ENCODE measurements at places on chromosomes 11 and 22. TPM values are rescaled to one million over a fixed set of nuclear protein-coding genes. Genes with fewer than 3 reads are reported as not detected.

DNA sequence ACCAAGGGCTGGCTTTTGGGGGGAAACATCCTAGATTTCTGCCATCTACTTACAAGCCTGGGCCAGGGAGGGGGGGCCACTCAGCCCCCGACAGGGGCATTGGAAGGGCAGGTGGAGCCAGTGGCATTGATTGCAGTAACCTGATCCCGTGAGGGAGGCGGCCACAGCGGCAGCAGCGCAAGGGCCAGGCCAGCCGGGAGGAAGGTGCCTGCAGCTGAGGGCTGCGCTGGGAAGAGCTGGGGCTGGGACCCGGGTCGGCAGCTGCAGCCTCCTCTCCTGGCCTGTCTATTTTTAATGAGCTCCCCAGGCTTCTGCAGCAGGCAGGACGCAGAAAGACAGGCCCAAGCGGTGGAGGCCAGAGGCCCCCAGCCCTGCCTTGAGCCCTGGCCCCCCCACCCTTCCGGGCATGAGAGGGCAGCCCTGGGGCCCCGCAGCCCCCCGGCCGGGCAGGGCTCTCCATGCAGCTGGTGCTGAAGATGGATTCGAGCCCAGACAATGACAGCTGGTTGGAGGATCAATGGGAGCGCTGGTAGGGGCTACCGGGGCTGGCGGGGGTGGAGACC is 10.6 kb downstream of the FREY1 start:
- H3K36me3 ChIP-seq: no peaks in the 10 kb centered on the region
- peaks cover 31% of the 10 kb centered on the region for H3K27me3 ChIP-seq
- peaks cover 6% of the 10 kb centered on the region for H3K4me1 ChIP-seq
- no peak for DNase-seq

DNA sequence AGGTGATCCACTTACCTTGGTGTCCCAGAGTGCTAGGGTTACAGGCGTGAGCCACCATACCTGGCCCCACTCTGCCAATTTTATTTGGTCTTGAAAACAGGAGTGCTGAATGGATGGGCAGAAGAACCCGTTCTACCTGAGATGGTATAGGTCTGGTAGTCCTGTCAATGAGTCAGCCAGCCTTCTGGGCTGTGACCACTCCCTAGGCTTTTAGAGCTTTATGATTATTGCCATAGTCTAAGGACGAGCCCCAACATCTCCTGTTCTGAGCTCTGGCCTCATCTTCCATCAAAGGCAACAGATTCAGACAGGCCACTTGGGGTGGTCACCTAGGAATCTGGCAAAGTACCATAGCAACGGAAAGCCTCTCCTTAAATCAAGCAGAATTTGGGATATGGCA is 11.5 kb downstream of the ZDHHC5 start:
- H3K27ac ChIP-seq: peak overlapping the region; percentile 33
- H3K36me3 ChIP-seq: peaks cover 21% of the 10 kb centered on the region
- DNase-seq: no peak

DNA sequence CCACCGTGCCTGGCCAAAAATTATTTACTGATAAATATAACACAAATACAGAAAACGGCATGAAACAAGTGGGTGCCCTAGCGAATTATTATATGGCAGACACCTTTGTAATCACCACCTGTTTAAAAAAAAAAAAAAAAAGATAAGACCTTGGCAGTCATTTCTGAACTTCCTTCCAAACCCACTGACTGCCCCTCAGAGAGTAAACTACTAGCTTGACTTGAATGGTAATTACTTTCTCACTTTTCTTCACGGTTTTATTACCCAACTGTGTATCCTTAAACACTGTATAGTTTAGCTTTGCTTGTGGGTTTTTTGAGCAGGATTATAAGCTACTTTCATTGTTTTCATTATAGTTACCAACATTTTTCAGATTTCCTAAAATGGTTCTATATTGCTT is 23.7 kb downstream of the SFI1 start:
- peaks cover 7% of the 10 kb centered on the region for H3K36me3 ChIP-seq
- DNase-seq: no peak
- H3K27ac ChIP-seq: no peak overlapping the region
- no peaks in the 10 kb centered on the region for H3K4me1 ChIP-seq
- no peak overlapping the region for H3K4me3 ChIP-seq

GRCh38 chr22:44071781-44072326 is 47.8 kb downstream of the PARVB start:
- H3K4me1 ChIP-seq: no peaks in the 10 kb centered on the region
- no peak overlapping the region for H3K4me3 ChIP-seq
- no peak overlapping the region for H3K27ac ChIP-seq
- DNase-seq: no peak
- no peaks in the 10 kb centered on the region for H3K27me3 ChIP-seq
- H3K36me3 ChIP-seq: no peaks in the 10 kb centered on the region

DNA sequence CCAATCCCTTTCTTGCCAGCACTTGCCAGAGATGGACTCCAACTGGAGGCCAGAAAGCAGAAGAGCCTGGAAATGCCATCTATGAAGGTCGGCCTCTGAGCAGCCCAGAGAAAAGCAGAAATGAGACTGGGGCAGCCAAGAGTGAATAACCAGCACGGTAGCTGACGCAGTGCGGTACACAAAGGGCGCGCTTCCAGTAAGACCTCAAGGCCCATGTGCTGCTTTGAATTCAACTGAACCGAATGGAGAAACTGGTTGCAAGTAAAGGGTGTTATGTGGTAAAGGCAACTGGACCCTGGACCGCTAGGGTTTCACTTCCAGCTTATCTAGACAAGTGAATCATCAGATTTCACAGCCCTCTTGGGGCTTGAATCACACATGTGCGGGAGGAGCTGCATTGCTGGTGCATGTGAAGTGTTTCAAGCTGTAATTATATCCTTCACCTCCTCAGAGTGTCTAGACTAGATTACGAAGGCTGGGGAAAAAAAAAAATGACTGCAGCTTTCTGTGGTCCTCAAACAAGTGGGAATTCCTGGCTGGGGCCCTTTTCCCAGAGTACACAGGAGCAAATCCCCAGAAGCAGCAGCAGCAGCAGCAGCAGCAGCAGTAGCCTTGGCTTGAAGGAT is 128.9 kb downstream of the CCDC34 start:
- H3K27ac ChIP-seq: no peak overlapping the region
- no peaks in the 10 kb centered on the region for H3K36me3 ChIP-seq
- H3K4me3 ChIP-seq: peak overlapping the region; percentile 45
- H3K27me3 ChIP-seq: no peaks in the 10 kb centered on the region

DNA sequence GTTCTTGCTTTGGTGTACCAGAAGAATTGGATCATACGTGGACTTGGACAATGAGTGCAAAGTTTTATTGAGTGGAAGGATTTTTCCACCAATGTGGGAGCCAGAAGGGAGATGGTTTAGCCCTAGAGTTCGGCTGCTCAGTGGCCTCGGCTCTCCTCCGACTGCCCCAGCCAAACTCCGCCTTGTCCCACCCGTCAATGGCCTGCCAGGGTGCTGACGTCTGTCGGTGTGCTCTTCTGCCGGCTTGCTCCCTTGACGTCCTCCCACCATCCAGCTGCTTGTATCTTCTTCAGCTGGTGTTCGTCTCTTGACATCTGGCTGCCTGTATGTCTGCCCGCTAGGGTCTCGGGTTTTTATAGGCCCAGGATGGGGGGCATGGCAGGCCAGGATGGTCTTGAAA is 154.8 kb downstream of the APOL5 start:
- H3K4me1 ChIP-seq: peaks cover 33% of the 10 kb centered on the region
- no peak overlapping the region for H3K27ac ChIP-seq
- peaks cover 10% of the 10 kb centered on the region for H3K36me3 ChIP-seq
- no peaks in the 10 kb centered on the region for H3K27me3 ChIP-seq

DNA sequence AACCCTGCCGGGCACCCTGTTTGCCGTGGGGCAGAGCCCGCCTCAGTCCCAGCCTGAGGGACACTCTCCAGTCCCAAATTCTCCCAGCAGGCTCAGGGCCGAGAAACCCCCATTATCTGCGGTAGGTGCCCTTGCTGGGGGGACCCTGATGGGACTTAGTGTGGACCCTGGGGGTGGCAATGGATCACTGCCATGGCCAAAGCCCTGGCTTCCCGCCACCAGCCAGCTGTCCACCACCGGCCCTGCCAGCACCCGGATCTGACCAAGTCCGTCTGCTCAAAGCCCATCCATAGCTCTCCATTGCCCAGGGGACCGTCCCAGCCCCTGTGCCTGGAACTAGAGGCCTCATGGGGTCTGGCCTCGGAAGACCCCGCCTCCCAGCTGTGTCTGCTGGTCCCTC is 24.4 kb downstream of the WNT7B start:
- peaks cover 28% of the 10 kb centered on the region for H3K27me3 ChIP-seq
- no peaks in the 10 kb centered on the region for H3K36me3 ChIP-seq
- no peak for DNase-seq
- H3K4me1 ChIP-seq: no peaks in the 10 kb centered on the region
- H3K4me3 ChIP-seq: no peak overlapping the region

DNA sequence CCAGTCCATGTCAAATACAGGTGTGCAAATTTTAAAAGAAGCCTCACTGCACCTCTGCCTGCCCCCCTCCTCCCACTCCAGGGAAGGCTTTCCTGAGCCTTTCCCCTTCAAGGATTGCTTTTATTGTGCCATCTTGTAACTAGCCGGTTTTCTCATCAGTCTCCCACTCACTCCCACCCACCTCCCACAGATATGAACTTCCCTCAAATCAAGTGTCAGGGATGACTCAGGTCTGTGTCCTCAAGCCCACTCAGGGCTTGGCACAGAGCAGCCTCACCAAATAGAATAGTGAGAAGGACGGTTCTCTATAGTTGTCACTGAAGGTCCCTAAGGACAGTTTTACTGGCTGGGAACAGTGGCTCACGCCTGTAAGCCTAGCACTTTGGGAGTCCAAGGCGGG is 43.0 kb downstream of the THAP12 start:
- H3K36me3 ChIP-seq: peaks cover 5% of the 10 kb centered on the region
- no peak overlapping the region for H3K27ac ChIP-seq
- H3K27me3 ChIP-seq: peaks cover 8% of the 10 kb centered on the region
- H3K4me3 ChIP-seq: no peak overlapping the region

DNA sequence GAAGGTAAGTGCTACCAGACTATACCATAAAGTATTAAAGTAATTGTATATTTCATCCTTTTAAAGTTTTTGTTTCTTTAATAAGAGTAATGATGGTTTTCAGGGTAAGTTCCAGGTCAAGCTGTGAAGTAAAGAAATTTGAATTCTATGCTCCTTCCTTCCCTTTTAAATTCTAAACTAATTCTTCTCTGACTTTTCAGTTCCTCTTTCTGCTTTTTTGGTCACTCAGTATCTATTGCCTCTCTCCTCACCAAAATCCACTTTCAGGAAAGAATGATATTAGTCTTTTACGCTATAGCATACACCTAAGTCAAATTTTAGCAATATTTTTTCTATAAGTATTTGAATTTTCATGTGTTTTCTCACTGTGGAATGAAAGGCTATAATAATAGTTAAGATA is 8.2 kb downstream of the MMP8 start:
- peaks cover 25% of the 10 kb centered on the region for H3K27me3 ChIP-seq
- no peak for DNase-seq
- no peaks in the 10 kb centered on the region for H3K36me3 ChIP-seq
- H3K27ac ChIP-seq: no peak overlapping the region

DNA sequence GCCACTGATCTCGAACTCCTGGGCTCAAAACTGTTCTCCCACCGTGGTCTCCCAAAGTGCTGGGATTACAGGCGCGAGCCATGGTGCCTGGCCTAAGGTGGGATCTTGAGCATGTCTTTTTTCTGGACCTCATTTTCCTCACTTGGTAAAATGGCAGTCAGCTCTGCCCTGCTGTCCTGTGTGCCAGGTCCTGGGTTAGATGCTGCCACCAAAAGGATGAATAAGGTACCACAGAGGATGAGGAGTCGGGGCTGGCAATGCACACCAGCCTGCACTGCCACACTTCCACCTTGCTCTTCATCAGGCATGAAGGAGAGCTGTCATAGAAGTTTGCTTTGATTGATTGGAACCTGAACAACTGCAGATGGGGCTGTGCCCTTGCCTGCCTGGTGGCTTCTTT is 32.3 kb downstream of the ACO2 start:
- H3K4me3 ChIP-seq: no peak overlapping the region
- H3K27me3 ChIP-seq: no peaks in the 10 kb centered on the region
- peaks cover 7% of the 10 kb centered on the region for H3K4me1 ChIP-seq

DNA sequence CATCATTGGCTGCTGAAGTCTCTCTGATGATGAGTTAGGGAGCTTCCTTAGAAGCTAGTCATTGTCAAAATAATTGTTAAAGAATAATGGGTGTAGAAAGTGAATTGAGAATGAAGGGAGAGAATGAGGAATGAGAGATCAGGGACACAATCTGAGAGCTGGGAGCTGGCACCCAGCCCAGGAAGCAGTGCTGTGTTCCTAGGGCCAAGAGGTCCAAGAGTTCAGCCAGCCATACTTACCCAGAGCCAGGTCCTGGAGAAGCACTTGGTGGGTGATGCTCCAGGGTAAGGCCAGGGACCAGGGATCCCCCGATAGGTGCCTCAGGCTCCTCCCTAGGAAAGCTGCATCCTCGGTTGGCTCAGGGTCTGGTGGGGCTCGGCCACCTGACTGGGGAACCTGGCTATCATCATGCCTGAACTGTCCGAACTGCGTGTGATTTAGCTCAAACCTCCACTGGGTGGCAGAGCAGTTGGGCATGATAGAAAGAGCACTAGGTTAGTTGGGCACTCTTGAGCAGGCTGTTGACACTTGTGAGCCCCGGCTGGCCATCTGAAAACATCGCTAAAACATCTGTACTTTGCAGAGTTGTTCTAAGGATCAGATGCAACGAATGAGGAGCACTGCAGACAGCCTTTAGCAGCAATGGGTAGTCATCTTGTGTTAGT is 123.9 kb upstream of the NCAM1 start:
- no peaks in the 10 kb centered on the region for H3K27me3 ChIP-seq
- H3K36me3 ChIP-seq: no peaks in the 10 kb centered on the region
- H3K4me3 ChIP-seq: no peak overlapping the region
- no peaks in the 10 kb centered on the region for H3K4me1 ChIP-seq

DNA sequence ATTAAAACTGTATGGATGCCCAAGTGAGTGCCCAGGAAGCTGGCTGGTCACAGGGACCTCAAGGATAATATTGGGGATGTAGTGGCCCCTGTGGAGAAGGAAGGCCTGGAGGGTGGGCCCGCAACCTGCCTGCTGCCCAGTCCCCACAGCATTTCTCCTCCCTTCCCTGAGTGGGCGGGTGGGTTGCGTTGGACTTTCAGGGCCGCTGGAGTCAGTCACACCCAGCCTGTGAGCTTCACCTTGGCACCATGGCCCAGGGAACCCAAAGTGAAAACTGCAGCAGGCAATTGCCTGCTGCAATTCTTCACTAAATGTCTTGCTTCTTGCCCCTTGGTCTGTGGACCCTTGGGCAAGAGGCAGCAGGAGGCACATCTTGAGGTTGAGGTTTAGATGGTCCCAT is 4.7 kb downstream of the GNAZ start:
- peaks cover 40% of the 10 kb centered on the region for H3K4me1 ChIP-seq
- peaks cover 9% of the 10 kb centered on the region for H3K36me3 ChIP-seq
- no peak overlapping the region for H3K27ac ChIP-seq
- H3K27me3 ChIP-seq: peaks cover 5% of the 10 kb centered on the region
- DNase-seq: no peak
- H3K4me3 ChIP-seq: no peak overlapping the region

- H3K27ac ChIP-seq: no peak overlapping the region
- no peak for DNase-seq
- peaks cover 38% of the 10 kb centered on the region for H3K4me1 ChIP-seq
- no peak overlapping the region for H3K4me3 ChIP-seq
Observed at GRCh38 chr11:85751724-85752123, 59.2 kb downstream of the SYTL2 start.

CBLIF gene
- not detected for total RNA-seq

OR8H1 gene
- not detected for total RNA-seq

KCTD14 gene
- total RNA-seq: 0.17 TPM

CD248 gene
- total RNA-seq: 714 TPM
